ENCODE measurements at places on chromosomes 2 and 18.

DNA sequence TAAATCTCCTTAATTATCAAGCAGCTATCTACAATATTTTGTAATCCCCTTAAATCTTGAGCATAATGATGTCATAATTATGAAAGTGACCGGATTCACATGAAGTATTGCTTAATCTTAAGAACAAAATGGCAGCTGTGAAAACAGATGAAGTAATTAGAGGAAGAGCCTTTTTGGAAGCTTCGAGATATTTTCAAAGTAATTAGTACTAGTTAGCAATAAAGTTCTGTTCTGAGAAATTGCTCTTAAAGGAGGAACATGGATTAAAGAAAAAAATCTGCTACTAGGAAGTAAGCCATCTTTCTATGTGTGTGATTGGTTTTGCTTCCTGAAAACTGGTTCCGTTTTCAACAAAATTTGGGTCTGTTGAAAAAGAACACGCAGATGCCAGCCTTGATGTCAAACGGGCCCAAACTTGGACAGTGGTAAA lies 18.3 kb downstream of the CLUL1 start:
- DNase-seq, result no peak

DNA sequence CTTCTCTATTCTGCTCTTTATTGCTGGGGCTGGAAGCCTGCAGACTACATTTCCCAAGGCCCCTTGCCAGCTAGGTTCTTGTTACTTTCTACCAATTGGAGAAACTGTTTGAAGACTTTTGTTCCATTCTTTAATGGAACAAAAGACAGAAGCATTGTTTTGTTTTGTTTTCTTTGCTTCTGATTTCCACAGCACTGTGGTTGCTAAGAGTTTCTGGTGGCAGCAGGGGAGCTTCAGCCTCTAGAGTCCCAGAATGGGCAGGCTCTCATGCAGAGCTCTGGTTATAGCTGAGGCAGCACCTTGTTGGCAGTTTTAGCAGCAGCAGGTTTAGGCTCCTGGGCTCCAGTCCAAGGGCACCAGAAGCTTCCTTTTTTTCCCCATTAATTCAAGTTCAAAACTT lies 234.3 kb downstream of the ETAA1 start:
- no peak for DNase-seq

DNA sequence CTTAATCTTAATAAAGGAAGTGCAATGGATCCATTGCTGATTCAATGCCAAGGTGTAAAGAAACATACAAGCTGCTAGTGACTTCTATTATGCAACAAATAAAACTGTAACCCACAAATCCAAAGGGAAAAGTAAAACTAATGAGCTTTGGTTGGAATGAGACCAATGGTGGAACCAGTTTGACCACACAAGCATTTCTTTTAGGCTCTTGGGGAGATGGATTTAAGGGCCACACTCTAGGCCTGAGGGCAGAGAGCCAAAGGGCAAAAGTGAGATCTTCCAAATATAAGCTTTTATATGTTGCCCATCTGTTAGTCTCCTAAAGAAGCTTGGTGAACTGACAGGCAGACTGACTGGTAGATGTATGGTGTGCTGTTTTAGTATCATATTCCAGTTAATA lies 41.5 kb upstream of the MMADHC start:
- DNase-seq, result no peak

DNA sequence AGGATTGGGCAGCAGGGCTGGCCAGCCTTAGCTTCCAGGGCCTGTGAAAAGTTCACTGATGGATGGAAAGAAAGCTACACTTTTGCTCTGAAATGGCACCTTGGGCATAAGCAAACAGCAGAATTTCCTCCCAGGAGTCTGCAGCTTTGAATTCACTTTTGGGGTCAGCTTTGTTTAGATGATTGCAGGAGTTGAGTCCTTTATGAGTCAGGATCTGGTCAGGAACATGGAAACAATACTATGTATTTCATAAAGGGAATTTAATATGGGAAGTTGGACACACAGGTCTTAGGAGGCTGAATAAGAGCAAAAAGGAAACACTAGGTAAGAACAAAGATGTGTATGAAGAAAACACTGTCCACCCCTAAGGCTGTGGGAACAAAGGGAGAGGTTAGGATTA lies 345.3 kb downstream of the TSN start:
- no peak for DNase-seq

- DNase-seq, result no peak
Measured at GRCh38 chr2:235990344-235990743, 177.8 kb downstream of the GBX2 start.

- no peak for DNase-seq
Measured at GRCh38 chr18:48842259-48843061, 108.3 kb downstream of the SMAD7 start.

DNA sequence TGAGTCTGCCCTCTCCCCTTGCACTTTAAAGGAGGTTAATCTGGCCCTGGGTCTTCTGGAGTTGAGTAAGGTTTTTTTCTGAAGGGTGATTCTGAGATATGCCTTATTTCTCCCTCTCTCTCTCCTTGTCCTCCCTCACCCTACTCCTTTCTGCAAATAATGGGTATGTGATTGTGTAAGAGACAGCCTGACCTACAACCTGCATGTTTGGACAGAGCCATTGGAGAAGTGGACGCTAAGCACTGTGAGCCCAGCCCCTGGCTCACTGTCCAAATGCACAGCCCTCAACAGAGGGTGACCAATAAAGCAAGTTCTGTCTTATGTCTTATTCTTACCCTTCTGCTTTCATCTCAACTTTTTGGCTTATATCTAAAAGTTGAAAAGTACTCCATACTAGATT lies 71.5 kb downstream of the SPP2 start:
- DNase-seq, result no peak

DNA sequence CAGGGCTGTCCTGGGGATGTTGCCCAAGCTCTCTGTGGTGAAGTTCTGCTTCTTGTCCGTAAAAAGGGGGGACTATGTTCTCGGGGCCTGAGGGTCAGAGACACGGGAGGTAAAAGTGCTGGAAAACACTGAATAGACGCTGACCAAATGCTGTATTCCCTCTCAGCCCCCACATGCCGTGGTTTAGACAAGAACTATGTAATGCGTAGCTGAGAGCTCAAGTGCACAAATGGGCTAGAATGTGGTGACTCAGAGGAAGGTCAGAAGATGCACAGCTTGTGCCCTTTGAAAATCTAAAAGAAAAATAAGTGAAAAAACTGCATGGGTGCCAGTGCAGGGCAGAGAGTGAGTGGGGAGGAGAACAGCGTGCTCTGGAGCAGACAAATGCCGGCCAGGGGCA lies 80.3 kb upstream of the MAP4K4 start:
- DNase-seq, result no peak

- peak; percentile 41 for DNase-seq
Measured at GRCh38 chr2:112542984-112543661, 858 bp downstream of the POLR1B start.

DNA sequence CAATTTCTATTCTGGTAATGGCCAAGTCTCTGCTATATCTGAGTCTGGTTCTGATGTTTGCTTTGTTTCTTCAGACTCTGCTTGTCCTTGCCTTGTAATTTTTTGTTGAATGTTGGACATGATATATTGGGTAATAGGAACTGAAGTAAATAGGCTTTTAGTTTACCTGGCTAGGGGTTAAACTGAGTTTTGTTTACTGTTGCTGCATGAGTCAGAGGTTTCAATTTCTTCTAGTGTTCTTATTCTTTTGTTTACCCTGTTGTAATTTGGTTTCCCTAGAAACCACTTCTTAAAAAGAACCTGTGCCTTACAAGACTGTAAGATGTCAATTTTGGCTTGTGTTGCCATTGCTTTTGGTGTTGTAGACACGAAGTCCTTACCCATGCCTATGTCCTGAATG lies 285.0 kb upstream of the KCNH7 start:
- no peak for DNase-seq

DNA sequence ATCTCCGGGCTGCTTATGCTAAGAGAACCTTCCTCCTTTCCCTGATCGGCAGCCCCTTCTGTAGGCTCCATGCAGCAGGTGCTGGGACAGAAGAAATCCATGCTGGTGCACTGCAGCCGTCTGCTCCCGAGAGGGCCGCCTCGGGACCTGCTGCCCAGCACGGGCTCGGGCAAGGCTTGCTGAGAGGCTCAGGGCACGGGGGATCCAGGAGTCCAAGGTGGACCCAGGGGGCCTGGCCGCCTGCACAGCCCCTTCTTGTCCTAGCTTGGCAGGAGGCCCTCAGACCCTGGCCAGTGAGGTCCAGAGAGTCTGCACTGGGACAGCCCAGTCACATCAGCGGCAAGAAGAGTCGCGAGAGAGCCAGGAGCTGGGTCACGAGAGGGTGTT lies 13.3 kb upstream of the DUSP2 start:
- peak; percentile 46 for DNase-seq

- DNase-seq, result no peak
Measured at GRCh38 chr2:126910637-126911036, 11.9 kb downstream of the TEX51 start.

DNA sequence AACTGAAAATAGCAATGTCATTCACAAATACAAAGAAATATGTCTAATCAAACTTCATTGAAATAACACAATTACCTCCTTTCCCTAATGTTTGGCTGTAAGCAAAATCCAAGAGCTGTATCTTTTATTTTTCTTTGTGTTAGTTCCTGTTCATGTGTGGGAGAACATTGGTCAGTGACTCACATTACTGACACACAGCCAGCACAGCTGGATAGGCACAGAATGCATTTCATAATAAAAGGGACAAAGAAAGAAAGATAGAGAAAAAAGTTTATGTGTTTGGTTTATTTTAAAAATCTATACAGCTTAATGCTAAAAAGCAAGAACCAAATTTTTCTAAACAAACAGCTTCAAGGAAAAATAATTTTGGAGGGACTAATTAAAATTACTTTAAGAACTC lies 185.6 kb upstream of the COL3A1 start:
- DNase-seq, result no peak
